GM03348 (cell line): ENCODE measurements at places on chromosomes 11 and 22.
A peak's percentile ranks its signal among the peaks of the same experiment; 100 is the strongest.

DNA sequence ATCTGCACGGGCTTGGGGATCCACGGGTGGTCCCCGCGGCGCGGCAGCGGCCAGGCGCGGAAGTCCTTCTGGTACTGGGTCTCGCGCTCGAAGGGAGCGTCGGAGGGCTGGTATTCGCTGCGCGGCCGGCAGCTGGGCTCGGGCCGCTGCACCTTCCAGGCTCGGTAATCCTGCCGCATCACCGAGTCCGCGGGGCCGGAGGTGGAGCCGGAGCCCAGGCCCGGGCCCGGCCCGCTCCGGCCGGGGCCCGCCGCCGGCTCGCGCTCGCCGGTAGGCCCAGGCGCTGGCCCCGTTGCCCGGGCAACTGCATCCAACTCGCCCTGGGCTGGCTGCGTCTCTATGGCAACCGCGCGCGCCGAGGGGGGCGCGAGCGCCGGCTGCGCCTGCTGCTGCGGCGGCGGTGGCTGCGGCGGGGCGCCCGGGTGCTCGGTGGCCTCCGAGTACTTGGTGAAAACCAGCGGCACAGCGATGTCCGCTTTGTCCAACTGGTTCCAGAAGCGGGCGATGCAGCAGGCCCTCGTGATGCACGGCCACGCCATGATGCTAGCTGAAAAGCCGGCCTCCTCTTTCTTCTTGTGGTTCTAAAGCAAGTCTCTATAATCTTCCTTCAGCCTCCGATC lies 897 bp downstream of the MAP6 start:
- peak; percentile 81 for DNase-seq

GRCh38 chr11:29802522-29802921 lies 214.3 kb downstream of the KCNA4 start:
- no peak for DNase-seq

DNA sequence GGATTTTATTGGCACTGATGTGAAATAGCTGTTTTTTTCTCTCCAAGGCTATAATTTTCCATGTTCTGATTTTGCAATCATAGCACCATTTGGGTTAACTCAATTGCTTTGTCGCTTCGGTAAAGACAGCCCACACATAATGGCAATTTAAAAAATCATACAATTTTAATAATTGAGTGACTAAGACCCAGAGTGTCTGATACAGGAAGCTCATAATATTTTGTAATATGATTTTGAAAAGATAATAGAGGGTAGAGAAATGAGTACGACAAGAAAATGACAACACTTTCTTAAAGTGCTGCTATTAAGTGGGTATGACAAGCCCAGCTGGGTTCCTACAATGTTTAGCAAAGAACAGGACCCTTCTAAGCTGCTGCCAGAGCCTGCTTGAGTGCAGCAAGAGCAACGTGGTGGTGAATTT lies 439.1 kb downstream of the METTL15 start:
- DNase-seq, result no peak

DNA sequence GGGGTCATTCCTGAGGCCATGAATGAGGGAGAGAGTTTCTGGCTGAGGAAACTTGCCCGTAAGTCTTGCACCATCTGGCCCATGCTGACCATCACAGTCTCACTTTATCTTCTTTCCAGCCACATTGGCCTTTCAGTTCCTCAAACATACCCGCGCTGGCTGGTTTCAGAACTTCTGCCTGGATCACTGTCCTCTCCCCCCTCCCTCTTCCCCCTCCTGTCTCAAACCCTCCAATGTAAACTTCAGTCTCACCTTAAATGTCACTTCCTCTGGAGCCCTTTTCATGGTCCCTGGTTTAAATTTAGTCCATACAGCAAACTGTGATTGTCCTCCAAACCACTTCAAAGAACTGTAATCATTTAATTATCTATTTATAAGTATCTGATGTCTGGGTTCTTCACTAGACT lies 3.7 kb upstream of the TMEM109 start:
- no peak for DNase-seq

- no peak for DNase-seq
These were observed 31.6 kb upstream of the CCND1 start for GRCh38 chr11:69609351-69609750.

- DNase-seq, result no peak
These were observed 1526.8 kb downstream of the BRD1 start for GRCh38 chr22:48300877-48301276.

- DNase-seq, result no peak
These were observed 3.9 kb upstream of the NAP1L4 start for GRCh38 chr11:2995893-2996554.

GRCh38 chr22:49365191-49365837 lies 462.4 kb downstream of the BRD1 start:
- no peak for DNase-seq

DNA sequence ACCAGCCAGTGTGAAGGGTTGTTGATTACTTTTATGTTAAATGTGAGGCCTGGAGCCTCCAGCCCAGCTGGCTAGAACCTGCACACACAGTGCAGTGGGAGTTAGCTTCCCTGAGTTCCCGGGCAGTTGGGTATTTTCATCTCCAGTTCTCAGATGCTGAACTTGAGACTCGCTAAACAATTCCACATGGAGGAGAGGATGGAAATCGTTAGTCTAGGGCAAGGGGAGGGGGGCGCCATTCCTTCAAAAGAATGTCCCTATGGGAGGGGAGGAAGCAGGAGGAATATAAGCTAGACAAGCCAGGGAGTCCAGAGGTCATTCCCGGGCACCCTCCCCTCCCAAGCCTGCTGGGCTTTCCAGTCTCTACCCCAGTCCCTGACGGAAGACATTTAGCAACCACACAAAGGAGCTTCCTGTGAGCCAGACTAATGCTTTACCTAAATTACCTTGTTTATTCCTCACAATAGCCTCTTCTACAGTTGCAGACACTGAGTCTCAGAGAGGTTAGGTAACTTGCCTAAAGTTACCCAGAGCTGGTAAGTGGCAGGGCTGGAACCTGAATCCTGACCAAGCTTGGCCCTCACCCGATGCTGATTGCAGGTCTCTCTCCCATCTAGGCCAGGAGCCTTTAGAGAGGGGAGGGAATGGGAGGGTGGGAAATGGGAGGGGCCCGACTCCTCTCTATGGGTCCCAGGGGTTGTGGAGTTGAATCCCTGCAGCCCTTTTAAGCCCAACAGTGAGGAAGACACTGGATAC lies 1.9 kb upstream of the TSKU start:
- DNase-seq, result no peak

DNA sequence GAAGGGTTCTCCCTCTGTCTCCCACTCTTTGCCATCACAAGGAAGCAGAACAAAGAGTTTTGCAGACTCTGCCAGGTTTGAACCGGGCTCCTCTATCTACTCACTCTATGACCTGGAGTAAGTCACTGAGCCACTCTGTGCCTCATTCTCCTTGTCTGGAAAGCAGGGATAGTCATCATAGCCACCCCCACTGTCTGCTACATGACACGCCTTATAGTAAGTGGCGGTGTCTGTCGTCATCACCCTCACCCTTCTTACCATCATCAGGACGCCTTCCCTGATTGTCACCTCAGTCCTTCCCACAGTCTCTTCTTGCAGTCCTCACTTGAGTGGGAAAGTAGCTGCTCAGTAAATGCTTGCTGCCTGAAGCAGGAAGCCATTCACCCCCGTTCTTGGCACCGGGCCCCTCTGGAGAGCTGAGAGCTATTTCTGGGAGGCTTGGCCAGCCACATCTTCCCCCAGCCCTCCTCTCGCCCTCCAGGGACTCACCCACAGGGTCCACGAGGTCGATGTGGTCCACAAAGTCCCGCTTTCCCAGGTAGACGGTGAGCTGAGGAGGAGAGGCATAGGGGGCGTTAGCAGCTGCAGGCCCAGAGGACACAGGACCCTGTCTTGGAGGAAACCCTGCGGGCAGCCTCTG lies 46.4 kb downstream of the TPBGL start:
- no peak for DNase-seq

GRCh38 chr22:42152661-42153270 lies 22.2 kb upstream of the CYP2D6 start:
- DNase-seq, result no peak

DNA sequence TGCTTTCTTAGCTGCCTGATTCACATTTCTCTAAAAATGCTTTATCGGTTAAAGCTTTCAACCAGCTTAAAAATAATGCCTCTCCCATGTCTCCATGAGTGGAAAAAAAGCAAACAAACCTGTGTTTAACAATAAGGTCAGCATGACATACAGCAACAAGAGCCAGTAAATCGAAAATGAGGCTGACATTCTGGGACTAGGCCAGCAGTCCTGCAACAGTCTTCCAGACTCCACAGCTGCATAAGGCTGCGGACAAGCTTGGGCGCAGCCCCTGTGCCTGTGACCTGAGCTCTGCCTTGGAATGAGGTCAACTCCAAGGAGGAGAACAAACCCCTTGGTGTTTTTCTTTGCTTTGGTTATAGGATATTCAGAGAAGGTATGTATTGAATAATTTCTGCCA lies 95.5 kb downstream of the PGR start:
- DNase-seq, result no peak
